ENCODE measurements at places on chromosomes 2 and 18.

GRCh38 chr2:20551260-20551944 is 99.5 kb downstream of the HS1BP3 start:
- no peak for DNase-seq

DNA sequence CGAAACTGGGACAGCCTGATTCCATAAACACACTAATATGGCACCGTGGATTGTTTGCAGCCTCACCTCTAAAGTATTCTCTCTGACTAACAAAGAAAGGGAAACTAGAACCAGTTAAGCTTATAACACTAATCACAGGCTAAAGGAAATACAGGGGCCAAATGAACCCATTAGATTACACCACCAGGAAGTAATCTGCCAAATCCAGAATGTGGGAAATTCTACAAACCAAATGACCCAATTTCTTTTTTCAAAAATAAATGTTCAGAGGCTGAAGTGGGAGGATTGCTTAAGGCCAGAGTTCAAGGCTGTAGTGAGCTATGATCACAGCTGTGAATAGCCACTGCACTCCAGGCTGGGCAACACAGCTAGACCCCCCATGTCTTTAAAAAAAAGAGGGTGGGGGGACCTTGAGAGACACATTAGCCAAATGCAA is 1.5 kb upstream of the MPPE1 start:
- no peak for DNase-seq

- DNase-seq: no peak
Observed at GRCh38 chr2:59920961-59921360, 632.5 kb downstream of the BCL11A start.

DNA sequence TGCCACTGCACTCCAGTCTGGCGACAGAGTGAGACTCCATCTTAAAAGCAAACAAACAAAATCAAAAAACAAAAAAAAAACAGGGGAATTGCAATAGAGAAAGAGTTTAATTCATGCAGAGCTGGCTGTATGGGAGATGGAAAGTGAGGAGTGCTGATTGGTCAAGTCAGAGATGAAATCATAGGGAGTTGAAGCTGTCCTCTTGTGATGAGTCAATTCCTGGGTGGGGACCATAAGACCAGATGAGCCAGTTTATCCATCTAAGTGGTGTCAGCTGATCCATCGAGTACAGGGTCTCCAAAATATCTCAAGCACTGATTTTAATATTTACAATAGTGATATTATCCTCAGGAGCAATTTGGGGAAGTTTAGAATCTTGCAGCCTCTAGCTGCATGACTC is 45.3 kb downstream of the FRZB start:
- DNase-seq: no peak

- DNase-seq: no peak
Observed at GRCh38 chr18:39749154-39749553, 2183.6 kb upstream of the CELF4 start.

DNA sequence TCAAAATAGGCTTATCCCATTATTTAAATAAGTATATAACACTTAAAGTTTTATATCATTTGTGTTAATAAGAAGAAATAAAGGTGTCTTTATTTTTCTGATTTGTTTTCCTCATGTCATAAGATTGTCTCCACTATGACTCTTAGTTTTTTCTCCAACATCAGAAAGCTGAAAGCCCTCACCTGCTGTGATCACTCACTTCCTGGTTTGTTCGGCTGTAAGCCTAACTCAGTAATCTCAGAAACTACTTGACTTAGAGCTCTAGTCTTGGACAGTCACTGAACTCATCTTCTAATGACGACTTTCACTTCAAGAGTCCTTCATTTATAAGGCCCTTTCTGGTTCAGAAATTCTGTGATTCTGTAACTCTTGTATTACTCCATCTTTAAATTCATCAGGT is 311.0 kb downstream of the ZEB2 start:
- DNase-seq: no peak

GRCh38 chr18:22608847-22609246 is 191.1 kb upstream of the CTAGE1 start:
- no peak for DNase-seq

DNA sequence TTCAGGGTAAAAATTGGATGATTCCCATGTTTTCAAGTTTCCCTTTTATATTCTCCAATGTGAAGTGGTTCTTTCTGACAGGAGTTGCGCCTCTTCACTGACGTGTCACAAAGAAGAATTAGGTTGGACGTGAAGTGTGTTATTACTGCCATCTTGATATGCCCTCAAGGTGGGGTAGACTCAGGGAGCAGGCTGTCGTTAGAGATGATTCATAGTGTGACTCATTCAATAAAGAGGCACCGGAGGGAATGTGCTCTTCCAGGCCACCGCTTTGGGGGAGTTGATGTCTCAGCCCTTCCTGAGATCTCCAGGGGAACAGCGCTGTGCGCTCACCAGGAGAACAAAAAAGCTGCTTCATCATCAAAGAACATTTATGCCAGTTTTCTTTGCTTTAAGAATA is 3.6 kb upstream of the DGKD start:
- no peak for DNase-seq

DNA sequence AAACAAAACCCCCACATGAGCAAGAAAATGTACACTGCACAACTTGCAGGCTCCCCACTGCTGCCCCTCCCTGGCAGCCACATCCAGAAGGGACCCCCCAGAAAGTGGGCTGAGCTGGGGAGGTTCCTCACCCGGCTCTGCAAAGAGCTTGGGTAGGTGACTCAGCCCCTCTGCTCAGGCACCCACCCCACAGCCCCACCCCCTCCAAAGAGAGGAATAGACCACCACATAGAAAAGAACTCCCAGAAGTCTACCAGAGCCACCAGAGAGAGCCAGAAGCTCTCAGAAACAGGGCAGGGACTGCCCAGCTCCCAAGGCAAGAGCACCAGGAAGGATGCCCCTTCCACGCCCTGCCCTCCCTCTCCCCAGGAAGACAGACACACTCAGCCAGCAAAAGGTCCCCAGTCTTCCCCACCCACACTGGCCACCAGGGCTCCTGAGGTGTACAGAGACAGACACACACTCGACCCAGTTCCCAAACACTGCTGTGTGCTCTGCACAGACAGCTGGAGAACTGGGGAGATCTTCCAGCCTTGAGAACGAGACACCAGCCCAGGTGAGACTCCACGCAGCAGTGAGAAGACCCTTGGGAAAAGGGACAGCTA is 28.2 kb downstream of the BIN1 start:
- DNase-seq: no peak

GRCh38 chr18:49487711-49488310 is 777 bp upstream of the C18orf32 start:
- DNase-seq: no peak

- no peak for DNase-seq
Observed at GRCh38 chr18:2981212-2981728, 31.7 kb downstream of the LPIN2 start.

- no peak for DNase-seq
Observed at GRCh38 chr2:241193271-241193670, 4.8 kb downstream of the ANO7 start.

- DNase-seq: no peak
Observed at GRCh38 chr18:75075016-75075305, 134.0 kb downstream of the PTGR3 start.

GRCh38 chr2:67694445-67694844 is 297.3 kb downstream of the ETAA1 start:
- no peak for DNase-seq

GRCh38 chr2:120472891-120473309 is 127.0 kb downstream of the INHBB start:
- no peak for DNase-seq

DNA sequence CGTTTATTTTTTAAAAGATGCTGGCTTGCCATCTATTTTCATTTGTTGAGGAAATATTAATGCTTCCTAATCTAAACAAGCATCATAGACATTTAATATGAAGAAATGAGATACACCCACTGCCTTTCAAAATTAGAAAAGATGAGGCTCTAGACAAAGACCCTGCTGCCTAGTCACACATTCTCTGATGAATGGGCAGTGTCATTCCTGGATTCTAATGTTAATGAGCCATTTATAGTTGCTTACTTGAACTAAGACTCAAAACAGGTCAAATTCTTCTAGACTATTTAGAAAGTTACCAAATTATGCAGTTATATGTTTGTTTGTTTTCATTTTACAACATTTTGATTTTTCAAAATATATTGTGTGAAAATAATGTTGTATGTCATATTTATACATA is 237.6 kb downstream of the CDH7 start:
- no peak for DNase-seq

DNA sequence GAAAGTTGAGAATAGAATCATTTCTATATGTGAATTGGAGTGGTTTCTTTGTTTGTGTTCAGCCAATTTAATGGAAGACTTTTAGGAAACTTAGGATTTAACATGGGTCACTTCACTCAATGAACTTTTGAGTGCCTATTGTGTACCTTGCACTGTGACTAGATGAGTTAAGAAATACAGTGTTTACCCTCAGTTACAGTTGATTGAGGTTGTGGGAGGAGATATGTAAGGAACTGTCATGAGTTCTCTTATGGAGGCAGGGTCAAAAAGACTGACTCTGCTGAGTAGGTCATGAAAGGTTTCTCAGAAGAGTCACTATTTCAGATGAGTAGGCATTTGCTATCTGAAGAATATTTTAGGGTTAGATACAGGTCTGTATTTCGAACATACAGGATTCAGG is 98.6 kb downstream of the RAB3GAP1 start:
- DNase-seq: no peak

- no peak for DNase-seq
Observed at GRCh38 chr18:39871961-39872360, 2083.1 kb upstream of the PIK3C3 start.

GRCh38 chr2:69118609-69119008 is 105.6 kb downstream of the ANTXR1 start:
- no peak for DNase-seq

GRCh38 chr18:2433366-2433765 is 137.9 kb downstream of the METTL4 start:
- no peak for DNase-seq

- DNase-seq: no peak
Observed at GRCh38 chr2:204177977-204178522, 241.5 kb downstream of the ICOS start.

GRCh38 chr2:20241973-20242726 is 17.2 kb upstream of the SDC1 start:
- DNase-seq: no peak

DNA sequence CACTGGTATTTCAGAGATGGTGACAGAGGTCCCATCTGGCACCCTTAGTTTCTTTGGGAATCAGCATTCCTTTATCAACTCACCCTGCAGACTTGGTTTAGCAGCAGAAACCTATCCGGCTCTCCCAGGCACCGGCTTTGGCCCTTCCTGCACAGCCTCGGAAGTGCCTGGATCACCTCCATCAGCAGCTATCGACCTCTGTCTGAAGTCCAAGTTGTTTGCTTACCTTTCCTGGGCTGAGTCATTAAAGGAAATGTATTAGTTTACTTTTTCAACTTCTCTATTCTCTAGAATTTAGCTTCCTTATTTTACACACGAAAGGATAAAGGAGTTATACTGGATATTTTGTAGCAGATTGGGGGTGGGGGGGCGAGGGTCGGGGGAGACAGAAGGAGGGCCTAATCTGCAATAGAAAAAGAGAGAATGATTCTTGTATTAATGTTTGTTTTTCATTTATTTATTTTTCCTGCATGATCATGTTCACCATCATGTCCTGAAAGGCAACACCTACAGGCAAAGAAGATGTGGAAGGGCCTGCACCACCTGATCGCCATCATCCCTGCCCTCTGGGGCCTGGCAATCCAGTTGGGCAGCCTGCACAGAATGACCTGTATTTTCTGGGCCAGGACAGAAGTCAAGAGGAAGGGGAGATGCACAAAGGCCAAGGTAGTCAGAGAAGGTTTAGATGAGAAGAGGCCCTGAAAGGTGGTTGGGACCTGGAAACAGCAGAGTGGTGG is 22.1 kb upstream of the MAT2A start:
- no peak for DNase-seq

DNA sequence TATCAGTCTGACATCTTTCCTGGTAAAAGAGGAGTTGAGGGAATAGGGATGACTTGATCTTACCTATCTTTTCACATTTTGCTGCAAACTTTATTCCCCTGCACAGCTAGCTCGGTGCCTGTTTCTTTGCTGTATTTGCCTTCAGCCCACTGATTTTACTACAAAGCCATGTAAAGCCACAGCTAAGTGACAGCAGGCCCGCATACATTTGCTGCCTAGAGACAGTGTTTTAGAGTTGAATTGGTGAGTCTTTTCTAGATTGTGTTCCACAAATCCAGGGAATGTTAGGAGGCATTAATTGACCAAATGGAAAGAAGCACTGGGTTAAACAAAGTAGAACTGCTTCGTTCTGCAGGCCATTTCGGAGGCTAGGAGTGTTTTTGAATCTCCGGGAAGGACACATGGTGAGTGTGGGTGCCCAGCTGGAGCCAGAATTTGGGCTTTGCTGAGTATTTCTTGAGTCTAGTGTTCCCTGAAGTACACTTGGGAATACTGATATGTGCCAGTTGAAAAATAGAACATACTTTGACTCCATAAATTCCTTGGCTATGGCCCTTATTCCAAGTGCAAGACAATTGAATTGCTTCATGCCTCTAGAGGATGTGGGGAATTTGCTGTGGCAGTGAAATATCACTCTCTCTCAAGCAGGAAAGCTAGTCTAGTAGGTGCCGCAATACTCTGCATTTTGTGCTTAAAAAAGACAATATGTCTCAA is 329.8 kb downstream of the PTPRM start:
- no peak for DNase-seq

- no peak for DNase-seq
Observed at GRCh38 chr2:175080479-175080878, 75.3 kb upstream of the CHN1 start.

DNA sequence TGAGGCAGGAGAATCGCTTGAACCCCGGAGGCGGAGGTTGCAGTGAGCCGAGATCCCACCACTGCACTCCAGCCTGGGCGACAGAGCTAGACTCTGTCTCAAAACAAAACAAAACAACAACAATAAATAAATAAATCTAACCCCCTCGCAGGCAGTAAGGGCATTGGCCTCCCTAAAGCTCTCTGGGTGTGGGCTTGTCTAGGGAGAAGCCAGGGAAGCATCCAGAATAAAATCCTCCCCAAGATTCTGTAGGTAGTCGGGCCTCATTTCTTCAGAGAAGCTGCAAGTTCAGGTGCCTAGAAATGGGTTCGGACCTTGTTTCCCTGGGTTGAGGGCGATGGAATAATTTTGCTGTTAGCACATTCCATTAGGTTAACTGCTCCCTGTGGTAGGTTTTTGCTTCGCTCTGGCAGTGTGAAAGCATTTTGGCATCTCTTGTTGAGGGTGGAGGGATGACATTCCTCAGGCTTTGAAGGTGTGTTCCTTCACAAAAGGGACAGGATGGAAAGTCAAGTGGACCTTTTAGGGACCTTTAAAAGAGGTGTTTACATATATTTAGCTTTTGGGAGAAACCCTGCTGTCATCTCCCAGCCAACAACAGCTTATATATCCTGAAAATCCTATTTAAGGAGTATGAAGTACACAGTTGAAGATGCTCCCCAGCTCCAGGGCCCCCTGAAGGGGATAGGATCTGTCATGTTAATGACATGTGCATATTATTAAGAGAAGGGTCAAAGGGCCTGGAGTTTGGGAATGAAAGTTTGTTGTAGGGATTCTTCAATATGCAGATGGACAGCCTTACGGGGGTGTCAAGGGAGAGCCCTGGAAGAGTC is 17.7 kb downstream of the MYCN start:
- DNase-seq: no peak

GRCh38 chr2:206336861-206337260 is 62.4 kb downstream of the ZDBF2 start:
- no peak for DNase-seq

GRCh38 chr2:190755772-190756415 is 107.0 kb downstream of the NAB1 start:
- no peak for DNase-seq
